ENCODE measurements at places on chromosomes 7 and 10.

GRCh38 chr7:29063236-29063635 is 83.1 kb downstream of the CPVL start:
- DNase-seq, result no peak

- no peak for DNase-seq
Observed at GRCh38 chr7:22124941-22125340, 179.2 kb upstream of the CDCA7L start.

DNA sequence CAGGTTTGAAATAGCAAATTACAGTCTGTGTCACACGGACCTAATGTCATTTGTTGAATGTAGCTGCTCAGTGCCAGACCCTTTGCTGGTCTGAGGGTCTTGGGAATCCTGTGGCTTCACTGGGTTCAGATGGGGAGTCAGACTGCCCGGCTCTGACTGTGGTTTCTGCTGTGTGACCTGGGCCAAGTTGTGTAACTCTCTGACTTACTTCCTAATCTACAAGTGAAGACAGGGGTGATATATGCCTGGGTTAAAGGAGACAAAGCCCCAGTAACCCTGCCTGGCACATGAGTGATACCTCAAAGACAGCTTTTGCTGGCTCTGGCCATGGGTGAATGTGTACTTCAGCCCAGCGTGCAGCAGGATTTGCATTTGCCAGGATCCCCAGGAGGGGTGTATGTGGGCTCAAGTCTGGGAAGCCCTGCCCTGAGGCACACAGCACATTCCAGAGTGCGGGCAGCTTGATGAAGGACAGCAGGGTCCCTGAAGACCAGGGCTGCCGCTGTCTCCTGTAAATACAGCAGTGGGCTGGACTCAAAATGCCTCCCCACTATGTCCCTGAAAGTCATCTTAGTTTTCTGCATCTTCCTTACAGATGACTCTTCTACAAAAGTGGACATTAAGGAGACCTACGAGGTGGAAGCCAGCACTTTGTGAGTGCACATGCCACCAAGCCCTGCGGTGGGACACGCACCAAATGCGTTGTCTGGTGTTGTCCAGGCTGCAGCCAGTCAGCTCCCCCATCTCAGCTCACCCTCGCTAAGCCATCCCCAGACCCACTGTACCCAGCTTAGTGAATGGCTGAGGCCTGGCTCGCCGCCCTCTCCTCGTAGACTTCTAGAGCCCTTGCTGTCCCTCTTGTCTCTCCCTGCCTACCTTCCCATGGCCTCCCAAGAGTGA is 16.4 kb downstream of the NACAD start:
- no peak for DNase-seq

- DNase-seq, result no peak
Observed at GRCh38 chr7:21656796-21657195, 114.0 kb downstream of the DNAH11 start.

- no peak for DNase-seq
Observed at GRCh38 chr10:79059859-79060379, 8.8 kb upstream of the ZMIZ1 start.

- DNase-seq, result no peak
Observed at GRCh38 chr7:72710983-72711382, 117.0 kb downstream of the TYW1B start.

DNA sequence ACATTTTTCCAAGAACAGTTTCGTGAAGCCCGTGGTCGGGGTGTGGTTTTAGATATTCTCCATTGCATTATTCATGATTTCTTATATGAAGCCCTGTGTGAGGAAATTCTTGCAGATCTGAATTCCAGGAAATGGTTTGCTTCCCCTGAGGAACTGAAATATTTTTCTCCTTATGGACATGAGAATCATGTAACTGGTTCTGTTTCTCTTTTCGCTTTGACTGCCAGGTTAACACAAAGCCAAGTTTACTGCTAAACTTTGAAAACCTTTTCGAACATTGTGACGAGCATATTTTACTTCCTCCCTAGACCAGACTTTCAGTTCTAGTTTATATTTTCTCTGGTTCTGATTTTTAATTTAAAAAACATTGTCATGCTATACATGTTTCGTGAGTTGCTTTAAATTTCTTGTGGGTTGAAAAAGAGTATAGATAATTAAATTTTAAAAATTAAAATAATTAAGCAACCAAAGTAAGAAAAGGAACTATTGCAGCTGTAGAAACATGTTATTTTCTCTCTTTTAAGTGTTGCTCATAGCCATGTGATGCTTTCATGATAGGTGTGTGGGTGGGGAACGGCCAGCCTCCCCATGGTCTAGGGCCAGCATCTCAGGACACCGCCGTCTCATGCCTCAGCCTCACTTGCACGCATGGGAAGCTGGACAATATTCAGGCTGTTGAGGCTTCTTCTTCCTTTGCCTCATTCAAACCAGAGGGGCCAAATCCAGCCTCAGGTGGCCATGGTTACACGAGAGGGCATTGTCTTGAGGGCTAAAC is 97.1 kb downstream of the CREB5 start:
- no peak for DNase-seq

- DNase-seq, result no peak
Observed at GRCh38 chr7:12731775-12732174, 44.3 kb downstream of the ARL4A start.

DNA sequence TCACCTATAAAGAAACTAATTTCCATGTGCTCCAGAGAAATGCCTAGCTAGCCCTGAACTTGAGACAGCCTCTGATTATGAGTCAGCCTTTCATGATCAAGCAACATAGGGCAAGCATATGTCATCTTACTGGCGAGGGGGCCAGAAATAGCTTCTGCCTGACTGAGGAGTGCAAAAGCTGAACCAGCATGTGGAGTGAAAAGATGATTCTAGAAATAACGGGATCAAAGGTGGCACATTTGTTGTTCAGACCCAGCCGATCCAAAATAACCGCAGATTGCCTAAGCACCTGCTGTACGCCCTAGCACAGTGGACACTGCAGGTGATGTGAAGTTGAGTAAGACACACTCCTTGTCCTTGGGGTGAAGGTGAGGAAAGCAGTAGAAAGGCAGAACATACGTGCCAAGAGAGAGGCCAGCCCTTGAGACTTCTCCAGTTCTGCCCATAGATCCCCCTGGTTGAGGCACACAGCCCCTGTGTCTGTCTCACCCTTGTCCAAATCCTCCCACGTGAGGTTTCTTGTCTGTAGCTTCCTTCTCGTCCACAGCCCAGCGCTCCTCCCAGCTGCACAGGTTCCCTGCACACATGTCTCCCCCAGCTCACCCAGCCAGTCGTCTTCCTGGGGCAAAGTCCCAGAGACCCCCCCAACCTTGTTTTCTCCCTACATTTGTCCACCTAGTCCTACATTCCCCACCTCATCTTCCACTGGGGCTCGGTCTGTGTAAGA is 2.8 kb upstream of the BCL7B start:
- no peak for DNase-seq

DNA sequence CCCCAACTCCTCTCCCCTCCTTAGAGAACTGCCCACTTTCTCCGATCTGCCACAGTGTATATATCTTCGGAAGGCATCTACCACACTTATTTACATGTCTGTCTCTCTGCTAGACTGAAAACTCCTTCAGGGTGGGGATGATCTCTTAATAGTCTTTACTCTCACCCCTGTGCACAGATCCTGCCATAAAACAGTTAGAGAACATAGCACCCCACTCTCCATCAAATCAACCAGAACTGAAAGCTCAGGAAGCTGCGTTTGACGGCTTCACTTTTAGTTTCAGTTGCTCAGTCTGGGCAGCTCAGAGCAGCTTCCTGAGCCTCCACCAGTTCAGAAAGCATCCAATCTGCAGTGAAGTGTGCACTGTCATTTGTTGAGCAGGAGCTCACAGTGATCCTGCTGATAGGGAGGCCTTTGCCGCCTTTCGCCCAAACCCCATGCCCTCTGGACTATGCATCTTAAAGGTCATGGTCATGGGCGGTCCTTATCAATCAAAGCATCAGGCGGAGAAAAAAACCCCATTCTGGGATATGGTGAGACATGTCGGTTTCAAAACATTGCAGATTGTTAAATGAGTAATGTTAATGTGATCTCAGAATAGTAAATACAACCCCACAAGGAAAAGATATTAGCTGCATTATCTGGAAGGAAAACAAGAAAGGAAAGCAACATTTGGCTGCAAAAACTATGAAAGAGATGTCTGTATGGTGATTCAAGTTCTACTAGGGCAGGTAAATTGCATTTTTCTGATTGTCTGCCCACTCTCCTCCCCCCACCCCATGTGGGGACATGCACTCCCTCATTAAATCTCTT is 167.1 kb upstream of the ADO start:
- no peak for DNase-seq

DNA sequence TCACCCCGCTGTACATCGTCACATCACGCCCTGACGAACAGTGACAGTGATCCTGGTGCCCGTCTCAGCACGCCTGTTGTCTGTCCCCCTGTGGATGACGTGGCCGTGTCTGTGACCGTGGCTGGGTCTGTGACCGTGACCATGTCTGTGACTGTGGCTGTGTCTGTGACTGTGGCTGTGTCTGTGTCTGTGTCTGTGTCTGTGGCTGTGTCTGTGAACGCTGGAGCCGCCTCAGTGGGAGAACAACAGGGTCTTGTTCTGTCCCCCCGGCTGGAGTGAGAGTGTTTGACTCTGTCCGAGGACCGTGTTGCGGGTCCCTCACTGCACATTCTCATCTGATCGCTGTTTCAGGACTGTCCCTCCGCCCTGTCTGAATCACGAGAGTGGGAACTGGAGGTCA is 202.2 kb downstream of the TCERG1L start:
- DNase-seq, result no peak

DNA sequence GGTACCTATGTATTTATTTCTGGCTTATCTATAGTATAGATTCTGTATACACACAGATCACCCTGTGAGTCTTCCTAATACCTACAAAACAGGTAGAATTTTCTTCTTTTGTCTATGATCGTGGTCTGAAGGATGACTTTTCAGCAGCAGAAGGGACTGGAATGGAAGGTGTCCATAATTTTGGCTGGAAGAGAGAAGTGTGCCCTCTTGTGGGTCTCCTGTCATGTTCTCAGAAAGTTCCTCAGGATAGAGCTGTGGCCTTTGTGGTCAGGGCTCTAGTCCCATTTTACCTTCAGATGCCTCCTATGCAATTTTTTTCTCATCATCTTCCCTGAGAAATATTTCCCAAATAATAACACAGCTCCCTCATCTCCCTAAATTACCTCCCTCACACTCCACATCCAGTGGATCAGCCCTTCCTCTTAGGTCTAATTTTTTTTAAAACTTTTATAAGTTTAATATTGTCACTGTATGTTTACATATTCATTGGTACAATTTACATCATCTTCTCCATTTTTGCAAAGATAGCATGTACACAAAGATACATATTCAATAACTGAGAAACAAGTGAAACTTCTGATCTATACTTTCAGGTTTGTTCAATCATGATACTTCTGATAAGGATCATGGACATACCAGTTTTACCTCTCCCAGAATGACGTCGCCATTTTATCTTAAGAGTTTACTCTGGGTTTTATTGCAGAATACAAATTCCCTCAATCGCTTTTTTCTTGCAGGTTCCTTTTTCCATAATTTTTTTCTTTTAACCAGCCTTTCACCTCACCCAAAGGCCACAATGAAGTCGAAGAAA is 112.7 kb downstream of the REEP3 start:
- no peak for DNase-seq

GRCh38 chr7:87147500-87147899 is 4.8 kb upstream of the DMTF1 start:
- DNase-seq, result no peak

- DNase-seq, result no peak
Observed at GRCh38 chr10:88073682-88074081, 210.3 kb downstream of the PTEN start.

DNA sequence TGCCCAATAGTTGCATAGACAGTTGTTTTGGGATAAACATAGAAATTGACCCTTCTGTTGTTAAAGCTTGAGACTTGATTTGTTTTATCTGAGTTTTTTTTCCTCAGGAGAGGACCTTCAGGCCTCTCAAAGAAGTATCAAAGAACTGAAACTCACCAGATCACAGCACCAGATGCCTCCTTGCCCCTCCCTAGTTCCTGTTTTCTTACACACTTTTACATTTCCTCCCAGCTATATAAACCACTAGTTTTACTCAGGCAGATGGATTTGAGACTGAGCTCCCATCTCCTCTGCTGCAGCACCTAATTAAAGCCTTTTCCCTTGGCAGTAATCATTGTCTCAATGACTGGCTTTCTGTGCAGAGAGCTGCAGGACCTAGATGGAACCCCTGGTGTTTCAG is 150.6 kb upstream of the NRG3 start:
- no peak for DNase-seq

GRCh38 chr7:935874-936385 is 18.6 kb downstream of the ADAP1 start:
- no peak for DNase-seq

DNA sequence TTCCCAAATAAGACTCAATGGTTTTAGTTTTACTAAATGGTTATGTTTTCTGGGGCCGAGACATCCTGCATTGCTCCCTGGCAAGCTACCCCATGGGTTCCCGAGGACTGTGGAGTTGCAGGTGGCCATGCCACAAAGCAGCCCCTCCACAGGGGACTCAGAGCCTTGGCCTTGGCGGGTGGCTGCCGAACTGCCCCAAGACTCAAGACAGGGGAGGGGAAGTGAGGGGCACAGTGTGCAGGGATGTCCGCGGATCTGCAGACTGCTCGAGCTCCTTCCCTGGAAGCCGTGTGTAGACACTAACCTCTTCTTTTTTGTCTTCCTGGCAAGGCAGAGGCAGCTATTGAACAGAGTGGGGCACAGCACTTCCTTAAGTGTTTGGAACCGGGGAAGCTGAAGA is 154.6 kb downstream of the EBF3 start:
- DNase-seq, result no peak

DNA sequence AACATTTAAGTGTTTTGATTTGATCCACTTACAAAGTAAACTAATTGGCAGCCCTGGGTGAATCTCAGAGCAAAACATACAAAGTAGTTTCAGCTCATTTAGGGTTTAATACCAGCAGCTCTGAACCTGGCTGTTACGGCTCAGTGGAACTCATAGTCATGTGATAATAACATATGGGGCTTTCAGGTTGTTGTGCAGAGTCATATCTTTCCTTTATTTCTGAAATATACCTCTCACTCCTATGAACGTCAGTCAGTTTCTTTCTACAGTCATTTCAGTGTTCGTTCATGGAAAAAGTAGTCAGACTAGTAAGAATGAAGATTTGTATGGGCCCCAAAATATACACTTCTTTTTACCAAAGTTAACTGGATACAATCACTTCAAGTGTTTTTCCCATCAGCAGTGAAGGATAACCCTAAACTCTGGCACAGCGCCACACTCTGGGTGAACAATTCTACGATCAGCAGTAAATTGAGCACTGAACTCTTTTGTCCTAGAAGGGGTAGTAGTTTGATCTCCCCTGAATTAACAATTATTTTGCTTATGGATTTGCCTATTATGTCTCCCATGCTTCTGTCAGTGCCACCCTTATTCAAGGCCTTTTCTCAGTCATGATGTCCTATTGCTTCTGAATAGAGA is 218.6 kb downstream of the THSD7A start:
- no peak for DNase-seq

All from nephron progenitor cell (in vitro differentiated cells).